ENCODE measurements at places on chromosomes 5 and 9. TPM values are rescaled to one million over a fixed set of nuclear protein-coding genes. Genes with fewer than 3 reads are reported as not detected.

The WDR38 gene
- total RNA-seq = not detected

The ELAVL2 gene
- total RNA-seq = 0.35 TPM

The MLANA gene
- not detected for total RNA-seq

The LCN10 gene
- 0.32 TPM for total RNA-seq

The PCDHA12 gene
- total RNA-seq = 7.4 TPM

The PLEKHG4B gene
- 1.2 TPM for total RNA-seq

The GNA14 gene
- 4.3 TPM for total RNA-seq

The SLC46A2 gene
- total RNA-seq = 13.0 TPM

The MACROH2A1 gene
- total RNA-seq = 309 TPM

All from left lung (tissue), 14 donors.